ENCODE measurements at places on chromosomes 2 and 18.

DNA sequence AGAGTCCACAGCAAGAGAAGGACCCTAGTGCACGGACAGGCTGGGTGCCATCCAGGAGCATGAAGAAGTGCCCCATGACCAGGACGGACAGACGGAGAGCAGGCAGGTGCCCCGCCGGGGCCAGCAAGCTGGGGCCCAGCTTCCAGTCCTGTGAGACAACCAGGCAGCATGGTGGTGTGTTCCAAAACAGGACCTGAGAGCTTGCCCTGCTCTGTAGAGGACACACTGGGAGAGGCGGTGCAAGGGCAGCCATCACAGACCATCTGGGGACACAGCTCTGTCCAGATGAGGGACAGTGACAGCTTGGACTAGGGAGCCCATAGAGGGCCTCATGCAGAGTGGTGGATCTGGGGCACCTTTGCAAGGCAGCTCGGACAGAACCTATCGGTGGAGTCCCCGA, 279.8 kb downstream of the EIPR1 start:
- no peak for ATAC-seq

- no peak for ATAC-seq
Observed at GRCh38 chr2:177868806-177869205, 203.8 kb downstream of the PDE11A start.

- ATAC-seq = no peak
Observed at GRCh38 chr18:62844850-62845643, 129.7 kb downstream of the PHLPP1 start.

DNA sequence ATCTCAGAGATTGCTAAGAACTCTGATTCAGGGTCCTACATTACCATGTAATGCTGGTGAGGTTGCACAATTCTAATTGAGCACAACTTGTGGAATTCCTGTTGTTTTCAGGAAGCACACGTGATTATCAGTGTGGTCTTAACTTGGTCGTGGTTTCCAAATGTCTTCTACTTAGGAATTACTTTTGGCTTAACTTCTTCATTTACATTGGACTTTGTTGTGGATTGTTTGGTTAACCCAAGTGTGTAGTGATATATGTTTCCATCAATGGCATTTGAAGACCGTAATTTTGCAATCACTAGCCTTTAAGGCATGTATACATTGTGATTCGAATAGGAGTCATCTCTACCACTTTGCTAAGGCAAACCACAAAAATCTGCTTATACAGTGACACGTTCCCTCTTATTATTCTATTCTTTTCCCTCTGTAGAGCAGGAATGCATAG, 373.3 kb downstream of the IRS1 start:
- ATAC-seq = no peak

DNA sequence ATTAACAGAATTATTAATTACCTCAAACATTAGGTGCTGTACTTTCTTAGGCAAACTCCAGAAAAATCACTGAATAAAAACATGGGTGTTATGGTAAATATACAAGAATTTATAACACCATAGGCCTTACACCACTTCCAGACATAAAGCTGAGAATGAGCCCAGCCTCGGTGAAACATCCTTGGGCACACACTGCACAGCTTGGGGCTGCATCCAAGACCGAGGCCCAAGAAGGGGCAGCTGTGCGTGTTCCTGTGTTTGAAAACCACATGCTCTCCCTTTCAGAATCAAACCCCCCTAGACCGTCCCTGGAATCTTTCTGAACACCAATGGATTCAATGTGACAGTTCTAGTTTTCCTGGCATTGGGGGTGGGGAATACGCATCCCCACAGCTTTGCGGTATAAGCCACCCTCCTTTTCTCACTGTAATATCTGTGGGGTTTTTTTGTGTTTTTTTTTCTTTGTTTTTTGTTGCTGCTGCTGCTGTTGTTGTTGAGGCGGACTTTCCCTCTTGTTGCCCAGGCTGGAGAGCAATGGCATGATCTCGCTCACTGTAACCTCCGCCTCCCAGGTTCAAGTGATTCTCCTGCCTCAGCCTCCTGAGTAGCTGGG, 12.9 kb downstream of the ERFE start:
- ATAC-seq = no peak

- ATAC-seq = peak; percentile 70
Observed at GRCh38 chr18:48475635-48476549, 62.9 kb upstream of the CTIF start.

DNA sequence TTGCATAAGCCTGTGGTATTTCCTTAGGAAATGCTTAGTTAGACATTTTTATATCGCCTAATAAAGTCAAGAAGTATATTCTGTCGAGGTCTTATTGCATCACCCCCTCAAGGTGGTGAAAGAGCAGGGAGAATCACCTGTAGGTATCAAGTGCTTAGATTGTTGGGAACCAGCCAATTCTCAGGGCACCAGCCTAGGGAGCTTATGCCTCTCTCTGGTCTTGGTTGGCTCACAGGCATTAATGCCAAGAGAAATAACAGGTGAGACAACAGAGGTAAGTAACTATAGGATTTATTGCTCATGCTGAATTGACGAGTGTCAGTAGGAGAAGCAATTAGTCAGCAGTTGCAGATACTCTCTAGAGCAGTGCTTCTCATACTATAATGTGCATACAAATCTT, 663.3 kb upstream of the ZNF804A start:
- ATAC-seq = no peak

- ATAC-seq = no peak
Observed at GRCh38 chr2:40256649-40257048, 195.2 kb downstream of the SLC8A1 start.

DNA sequence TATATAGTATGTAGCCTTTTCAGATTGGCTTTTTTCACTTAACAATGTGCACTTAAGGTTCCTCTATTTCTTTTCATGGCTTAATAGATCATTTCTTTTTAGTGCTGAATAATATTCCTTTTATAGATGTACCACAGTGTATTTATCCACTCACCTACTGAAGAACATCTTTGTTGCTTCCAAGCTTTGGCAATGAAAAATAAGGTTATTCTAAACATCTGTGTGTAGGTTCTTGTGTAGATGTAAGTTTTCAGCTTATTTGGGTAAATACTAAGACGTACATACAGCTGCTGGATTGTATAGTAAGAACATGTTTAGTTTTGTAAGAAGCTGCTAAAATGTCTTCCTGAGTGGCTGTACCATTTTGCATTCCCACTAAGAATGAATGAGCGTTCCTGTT, 68.3 kb upstream of the RASGRP3 start:
- ATAC-seq = no peak
